Stimulated activated CD8-positive, alpha-beta memory T cell treated with anti-CD3 and anti-CD28 coated beads, Interleukin-4, amount 100 ng/mL, for 1 hour (primary cell): ENCODE measurements at places on chromosomes 1 and 21.

DNA sequence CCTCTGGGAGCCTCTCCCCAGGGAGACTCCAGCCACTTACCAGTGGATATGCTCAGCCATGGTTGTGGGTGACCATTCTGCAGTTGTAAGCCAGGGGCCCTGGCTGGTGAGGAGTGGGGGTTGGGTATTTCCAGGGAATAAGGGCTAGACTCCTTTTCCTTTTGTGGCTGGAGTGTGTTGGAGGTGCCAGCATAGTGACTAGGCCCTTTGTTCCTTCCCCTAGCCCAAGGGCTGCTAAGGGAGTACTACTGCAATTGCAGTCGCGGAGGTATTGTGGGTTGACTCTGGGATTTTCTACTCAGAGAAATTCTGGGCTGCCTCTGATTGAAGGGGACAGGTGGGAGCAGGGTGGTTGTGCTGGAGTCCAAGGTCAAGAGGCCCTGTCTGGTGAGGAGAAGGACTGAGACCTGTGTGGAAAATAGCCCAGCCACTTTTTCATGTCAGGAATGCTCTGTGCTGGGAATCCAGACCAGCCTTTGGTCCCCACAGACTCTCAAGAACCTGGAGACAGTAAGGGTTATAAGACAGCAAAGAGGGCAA, 43.1 kb downstream of the MROH9 start:
- no peak for DNase-seq

GRCh38 chr1:67188137-67188536, 21.9 kb downstream of the IL23R start:
- DNase-seq: no peak

GRCh38 chr1:29428997-29429396, 192.7 kb downstream of the PTPRU start:
- DNase-seq: no peak

- no peak for DNase-seq
These were observed 651 bp downstream of the COA6 start for GRCh38 chr1:234373959-234374254.

DNA sequence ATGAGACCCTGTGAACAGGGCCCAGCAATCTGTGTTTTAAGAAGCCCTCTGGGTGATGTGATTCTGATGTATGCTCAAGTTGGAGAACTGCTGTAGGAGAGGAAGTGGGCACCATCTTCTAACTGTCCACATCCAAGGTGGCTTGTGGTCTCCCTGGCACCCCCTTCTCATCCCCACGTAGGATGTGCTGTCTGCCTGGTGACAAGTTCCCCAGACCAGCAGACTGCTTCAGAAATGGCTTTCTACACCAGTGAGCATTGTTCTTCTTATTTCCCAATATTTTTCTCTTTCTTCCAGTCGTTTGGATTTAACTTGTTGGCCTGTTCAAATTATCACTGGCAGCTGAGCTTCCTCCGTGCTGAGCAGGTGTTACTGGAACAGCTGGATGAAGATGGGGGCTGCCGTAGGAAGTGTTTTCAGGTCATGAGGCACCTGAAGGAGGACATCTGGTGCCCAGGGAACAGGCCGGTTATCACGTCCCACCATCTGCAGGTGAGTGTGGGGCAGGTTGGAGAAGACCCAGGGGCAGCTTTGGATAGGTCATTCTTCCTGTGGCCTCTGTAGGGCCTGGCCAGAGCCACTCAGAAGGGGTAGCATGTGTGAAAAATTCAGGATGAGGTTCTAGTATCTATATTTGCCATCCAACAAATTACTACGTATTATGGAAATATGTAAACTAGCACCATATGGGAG, 16.8 kb downstream of the MAB21L3 start:
- no peak for DNase-seq

GRCh38 chr21:45872902-45873301, 108.7 kb upstream of the COL6A1 start:
- no peak for DNase-seq

GRCh38 chr1:55700359-55701130, 485.4 kb upstream of the USP24 start:
- DNase-seq: no peak

DNA sequence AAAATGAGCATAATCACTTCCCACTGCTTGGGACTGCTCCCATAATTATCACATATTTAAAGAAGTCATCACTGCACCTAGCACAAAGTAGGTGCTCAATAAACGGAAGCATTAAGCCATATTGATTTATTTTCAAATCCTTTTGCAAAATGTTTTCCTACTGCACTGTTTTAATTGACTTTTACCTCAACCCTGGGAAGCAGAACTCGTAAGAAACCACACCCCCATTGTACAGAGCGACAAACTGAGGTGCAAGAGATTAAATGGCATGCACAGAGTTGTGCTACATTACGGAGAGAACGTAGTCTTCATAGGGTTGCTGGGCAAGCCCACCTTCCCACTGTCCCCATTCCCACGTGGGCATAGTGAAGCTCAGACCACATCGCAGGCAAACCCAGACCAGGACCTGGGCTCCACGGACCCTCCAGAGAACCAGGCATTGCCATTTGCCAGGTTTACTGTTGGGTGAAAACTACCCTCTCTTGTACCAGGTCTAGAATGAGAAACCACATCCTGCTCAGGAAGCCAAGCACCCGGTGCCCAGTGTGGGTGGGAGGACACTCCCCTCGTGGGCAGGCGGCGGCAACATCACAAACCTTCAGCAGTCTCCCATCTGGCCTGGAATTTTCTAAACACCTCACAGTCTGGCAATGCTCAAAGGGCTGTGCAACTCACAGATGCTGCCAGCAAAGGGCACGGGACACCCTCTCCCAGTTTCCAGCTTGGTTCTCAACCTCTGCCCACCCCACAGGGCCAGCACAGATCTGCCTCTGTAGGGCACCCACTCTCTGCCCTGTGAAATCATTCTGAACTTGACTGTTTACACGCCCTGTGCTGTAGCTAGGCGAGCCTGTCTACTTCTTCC, 8.2 kb downstream of the IFFO2 start:
- DNase-seq: no peak

GRCh38 chr1:204105131-204105515, 32.2 kb downstream of the SOX13 start:
- no peak for DNase-seq

DNA sequence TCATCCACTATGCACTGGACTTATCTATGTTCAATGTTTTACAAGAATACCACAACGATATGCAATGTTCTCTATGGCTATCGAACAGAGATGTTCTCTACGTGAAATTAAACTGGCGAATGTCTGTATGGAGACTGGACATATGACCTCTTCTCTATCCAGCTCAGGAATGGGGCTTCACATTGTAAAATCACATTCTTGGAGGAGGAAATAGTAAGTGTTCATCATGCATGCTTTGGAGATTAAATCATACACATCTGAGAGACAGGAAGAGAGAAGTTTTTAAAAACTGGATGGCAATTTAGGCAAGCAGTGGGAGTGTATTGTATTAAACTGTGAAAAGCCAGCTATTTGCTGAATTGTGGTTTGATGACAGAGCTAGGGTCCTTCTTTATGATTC, 47.9 kb upstream of the RGL1 start:
- DNase-seq: no peak

GRCh38 chr1:34684266-34684665, 70.6 kb upstream of the GJB5 start:
- no peak for DNase-seq

GRCh38 chr1:209155546-209155945, 428.0 kb upstream of the CAMK1G start:
- DNase-seq: no peak

- DNase-seq: no peak
These were observed 160.6 kb upstream of the CD34 start for GRCh38 chr1:208071435-208072031.

GRCh38 chr1:119388450-119388849, 19.9 kb downstream of the HAO2 start:
- no peak for DNase-seq

GRCh38 chr21:24436236-24436635, 1171.0 kb downstream of the MRPL39 start:
- no peak for DNase-seq

- no peak for DNase-seq
These were observed 484 bp upstream of the RHOC start for GRCh38 chr1:112707221-112708001.

DNA sequence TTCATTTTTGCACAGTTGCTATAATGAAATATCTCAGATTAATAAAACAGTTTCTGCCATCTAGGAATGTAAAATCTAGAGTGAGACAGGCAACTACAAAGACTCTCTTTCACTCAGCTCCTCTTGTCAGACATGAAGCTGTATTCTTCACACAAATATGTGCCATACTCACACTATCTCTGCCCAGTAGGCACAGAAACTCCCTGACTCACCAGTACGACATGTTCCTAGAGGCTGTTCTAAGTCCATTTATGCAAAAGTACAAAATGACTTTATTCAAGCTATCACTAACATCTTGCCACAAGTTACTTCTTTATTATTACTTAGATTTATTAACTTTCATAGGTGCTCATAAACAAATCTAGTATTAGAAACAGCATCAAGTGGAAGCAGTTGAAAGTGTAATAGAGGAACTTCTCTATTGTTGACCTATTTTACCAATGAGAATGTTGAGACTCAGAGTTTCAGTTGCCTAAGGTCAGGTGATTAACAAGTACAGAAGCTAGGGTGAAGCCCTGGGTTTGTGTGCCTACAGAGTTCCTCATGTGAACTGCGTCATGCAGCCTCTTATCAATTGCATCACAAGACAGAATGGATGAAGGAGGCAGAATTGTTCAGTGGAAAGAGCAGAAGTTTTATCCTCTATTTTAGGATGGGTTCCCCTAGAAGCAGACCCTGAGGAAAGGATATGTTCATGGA, 98.9 kb downstream of the RGS2 start:
- no peak for DNase-seq

- DNase-seq: no peak
These were observed 104.8 kb upstream of the DPT start for GRCh38 chr1:168833801-168834224.

- DNase-seq: no peak
These were observed 2.2 kb upstream of the BCL9 start for GRCh38 chr1:147539122-147539575.

- no peak for DNase-seq
These were observed 171.5 kb downstream of the ADSS2 start for GRCh38 chr1:244280201-244280600.

GRCh38 chr1:177209357-177209756, 38.6 kb downstream of the BRINP2 start:
- no peak for DNase-seq

GRCh38 chr1:231584921-231585320, 41.7 kb upstream of the DISC1 start:
- no peak for DNase-seq

DNA sequence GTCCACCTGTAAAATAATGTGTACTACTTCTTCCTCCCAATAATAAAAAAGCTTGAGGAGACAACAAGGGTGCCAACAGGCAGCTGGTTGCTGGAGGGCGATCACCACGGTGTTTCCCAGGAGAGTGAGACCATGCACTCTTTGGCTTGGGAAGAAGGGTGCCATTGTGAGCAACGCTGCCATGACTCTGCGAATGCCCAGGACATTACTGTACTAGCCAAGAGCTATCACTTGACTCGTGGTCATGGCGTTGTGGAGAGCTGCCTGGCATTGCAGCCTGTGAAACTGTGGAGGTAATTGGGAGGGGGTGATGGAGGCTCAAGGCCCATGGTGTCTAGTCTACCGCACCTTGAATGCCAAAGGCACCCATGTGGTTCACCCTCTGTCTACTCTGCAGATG, 14.6 kb upstream of the PRMT2 start:
- DNase-seq: no peak

DNA sequence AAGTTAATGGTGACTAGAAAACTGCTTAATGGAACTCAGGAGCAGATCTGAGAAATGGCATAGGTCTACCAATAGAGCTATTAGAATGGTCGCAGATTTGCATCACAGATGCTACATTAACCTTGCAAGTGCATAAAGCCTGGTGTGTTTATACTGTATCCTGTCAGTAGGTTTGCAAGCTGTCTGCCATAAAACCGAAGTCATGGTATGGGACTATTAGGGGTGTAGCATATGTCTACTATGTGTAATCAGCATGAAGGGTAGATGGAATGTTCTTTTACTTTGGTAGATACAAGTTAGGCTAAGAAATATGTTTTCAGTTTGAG, 574.2 kb upstream of the ADGRL2 start:
- DNase-seq: no peak

DNA sequence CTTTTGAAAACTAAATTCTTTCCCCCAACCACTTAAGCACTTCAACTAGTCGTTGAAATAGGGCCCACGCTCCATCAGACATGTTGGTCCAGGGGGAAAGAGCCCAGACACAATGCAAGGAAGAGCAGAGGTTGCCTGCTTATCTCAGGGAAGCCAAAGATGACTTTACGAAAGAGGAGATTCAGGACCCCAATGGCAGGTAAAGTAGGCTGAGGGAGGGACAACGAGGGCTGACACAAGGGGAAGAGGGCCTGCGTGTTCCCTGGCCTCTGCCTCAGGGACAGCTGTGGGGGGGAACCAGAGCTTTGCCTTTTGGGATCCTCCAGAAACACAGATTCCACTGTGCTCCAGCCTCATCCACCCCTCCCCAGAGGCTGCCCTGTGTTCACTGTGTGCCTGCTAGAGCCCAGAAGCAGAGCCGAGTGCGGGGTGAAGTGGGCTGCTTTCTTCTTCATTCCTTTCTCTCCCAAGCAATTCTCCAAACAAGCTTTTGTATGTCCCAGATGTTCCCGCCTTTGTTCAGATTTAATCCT, 135.5 kb upstream of the GRIK3 start:
- DNase-seq: no peak

DNA sequence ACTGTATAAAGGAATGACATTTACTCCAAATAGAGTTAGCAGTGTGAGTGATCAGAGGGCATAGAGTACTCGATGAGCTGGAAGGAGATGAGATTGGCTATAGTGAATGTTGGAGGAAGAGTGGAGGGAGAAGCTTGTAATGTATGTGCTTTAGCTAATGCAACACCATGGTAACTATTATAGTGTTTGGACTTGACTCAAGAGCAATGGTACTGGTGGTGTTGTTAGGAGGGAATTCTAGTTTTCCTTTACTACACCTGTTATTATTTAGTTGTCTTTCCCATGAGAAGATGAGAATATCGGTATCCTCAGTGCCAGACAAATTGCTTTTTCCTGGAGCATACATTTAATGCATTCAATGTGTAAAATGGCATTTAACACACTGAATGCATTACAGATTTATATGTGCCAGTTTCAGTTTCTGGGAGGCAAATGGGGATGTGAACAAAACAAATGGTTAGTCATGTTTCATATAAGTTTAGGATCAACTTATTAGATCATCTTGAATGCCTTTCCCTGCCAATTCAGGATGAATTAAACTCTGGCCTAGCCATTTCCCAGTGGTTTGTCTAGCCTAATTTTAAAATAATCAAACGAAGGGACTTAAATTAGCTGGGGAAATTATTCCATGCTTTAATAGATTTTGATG, 291.1 kb upstream of the ADAMTS5 start:
- DNase-seq: no peak

GRCh38 chr1:36217670-36218069, 6.6 kb upstream of the THRAP3 start:
- no peak for DNase-seq

- DNase-seq: no peak
These were observed 149.0 kb downstream of the ROR1 start for GRCh38 chr1:63922848-63923247.
